ENCODE measurements at places on chromosomes 5 and 9.

DNA sequence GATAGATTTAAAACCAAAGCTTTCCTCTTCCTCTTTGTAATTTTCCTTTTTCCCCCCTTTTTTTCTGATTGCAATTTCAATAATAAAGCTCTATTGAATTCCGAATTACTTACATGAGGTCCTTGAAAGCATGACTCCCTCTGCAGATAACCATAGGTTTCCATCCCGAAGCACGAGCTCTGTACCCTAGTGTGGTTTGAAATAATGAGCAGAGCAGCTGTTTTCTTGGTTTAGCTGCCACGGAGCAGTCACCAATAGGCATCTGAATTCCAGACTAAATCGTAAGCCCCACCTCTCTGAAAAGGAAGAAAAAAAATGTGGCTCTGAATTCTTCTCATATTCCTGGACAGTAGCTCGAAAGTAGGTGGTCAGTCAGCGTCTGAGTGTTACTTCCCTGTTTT lies 18.5 kb upstream of the GNE start:
- no peak for DNase-seq

DNA sequence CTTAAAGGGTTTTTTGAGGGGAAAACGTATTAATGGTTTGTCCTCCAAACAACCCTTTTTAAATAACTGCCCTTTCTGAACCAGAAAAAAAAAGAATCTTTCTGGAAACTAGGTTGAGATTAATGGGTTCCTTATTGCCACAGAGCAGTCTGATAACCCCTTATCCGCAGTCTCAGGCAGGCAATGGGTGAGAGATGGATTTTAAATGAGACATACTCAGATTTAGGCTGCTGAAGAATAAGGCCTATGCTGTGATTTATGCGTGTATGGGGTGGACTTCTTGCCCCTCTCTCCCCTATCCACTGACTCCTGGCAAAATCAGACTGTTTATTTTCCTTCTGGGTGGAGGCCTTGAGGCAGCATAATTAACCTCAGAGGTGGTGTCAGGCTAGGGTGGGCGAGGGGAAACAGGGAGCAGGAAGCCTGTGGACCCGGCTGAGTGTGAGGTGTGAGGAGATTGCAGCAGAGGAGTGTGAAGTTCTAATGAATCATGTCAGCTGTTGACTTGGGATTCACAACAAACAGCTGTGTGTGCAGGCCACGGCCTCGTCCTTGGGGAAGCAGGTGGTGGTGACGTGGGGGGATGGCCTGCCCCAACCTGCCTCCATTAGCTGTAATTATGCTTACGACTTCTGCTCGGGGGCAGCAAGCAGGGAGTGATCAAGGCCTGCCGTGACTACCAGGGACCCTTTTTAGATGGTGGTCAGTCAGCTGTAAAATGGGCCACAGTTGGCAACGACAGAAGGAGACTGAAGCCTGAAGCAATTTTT lies 196.4 kb downstream of the SEMA6A start:
- no peak for DNase-seq

GRCh38 chr5:80246995-80247729 lies 8.7 kb downstream of the SERINC5 start:
- peak; percentile 53 for DNase-seq

GRCh38 chr9:125845271-125845808 lies 98.2 kb downstream of the PBX3 start:
- DNase-seq: no peak

GRCh38 chr5:73256012-73256411 lies 83.0 kb downstream of the TMEM174 start:
- DNase-seq: no peak

- DNase-seq: no peak
Observed at GRCh38 chr9:88974641-88975040, 16.6 kb upstream of the S1PR3 start.

- no peak for DNase-seq
Observed at GRCh38 chr9:100725371-100725770, 147.5 kb downstream of the CAVIN4 start.

GRCh38 chr5:82396396-82396795 lies 118.2 kb upstream of the RPS23 start:
- DNase-seq: no peak

DNA sequence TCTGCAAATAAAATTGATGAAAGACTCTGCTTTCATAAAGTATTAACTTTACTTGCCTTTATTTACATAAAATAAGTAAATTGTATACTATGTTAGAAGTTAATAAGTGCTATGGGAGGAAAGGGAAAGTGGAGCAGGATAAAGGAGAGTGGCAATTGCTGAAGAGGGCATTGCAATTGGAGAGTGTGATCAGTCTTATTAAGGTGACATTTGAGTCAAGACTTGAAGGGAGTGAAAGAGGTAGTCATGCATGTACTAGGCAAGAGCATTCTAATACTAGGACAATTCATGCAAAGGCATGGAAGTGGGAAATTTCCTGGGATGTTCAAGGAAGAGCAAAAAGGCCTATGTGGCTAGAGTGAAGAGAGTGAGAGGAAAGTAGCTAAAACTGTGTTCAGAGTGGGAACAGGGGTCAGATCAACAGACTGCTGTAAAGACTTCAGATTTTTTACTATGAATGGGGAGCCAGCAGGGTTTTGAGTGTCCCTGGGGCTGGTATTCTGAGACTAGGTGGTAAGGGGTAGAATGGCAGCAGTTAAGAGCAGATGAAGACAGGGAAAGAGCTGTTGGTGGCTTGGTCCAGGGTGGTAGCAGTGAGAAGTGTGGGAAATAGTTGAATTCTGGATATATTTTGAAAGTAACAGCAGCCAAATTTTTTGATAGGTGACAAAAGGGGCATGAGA lies 182.3 kb upstream of the RIOK2 start:
- no peak for DNase-seq

- peak; percentile 86 for DNase-seq
Observed at GRCh38 chr9:123338710-123339665, 17.0 kb upstream of the CRB2 start.

- no peak for DNase-seq
Observed at GRCh38 chr5:62212648-62213047, 93.4 kb upstream of the KIF2A start.

- no peak for DNase-seq
Observed at GRCh38 chr5:123949043-123949804, 437.2 kb downstream of the CSNK1G3 start.
